Endodermal cell (in vitro differentiated cells): ENCODE measurements at places on chromosomes 12 and 14.

DNA sequence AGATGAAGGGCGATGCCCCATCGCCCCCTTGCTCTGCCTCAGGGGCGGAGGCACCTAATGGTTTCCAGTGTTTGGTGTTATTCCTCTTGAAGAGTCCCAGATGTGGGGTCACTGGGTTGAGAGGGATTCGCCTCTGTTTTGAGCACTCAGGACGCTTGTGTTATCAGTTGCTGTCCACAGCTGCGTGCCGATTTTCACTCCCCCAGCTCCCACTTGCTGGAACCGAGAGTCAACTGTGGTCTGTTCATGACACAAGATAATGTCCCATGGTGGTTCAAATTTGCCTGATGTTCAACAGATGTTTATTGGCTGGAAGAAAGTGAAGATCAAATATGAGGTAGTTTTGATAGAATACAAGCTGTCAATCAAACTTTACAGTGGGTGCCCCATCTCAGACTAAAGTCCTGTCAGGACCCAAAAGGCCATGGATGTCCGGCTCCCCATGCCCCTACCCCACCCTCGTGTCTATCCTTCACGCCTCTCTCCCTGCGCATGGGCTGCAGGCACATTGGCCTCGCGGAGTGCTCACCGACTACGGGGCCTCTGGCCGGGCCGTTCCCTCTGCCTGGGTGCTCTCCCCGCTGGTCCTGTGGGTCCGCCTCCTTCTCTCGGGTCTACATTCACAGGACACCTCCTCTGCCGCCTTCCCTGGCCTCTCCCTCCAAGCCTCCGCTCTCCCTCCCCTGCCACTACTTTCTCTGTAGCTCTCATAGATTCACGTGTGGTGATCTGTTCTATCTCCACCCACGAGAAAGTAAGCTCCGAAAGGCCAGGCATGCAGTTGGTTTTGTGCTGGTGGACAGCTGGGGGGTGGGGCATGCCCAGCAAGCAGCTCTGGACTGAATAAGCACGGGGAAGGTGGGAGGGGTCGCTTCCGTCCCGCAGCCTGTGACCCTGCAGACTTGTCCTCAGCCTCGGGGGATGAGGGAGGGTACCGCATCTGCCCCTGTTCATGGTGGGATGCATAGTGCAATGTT is 6.8 kb upstream of the TRAF3 start:
- peak; percentile 43 for DNase-seq

GRCh38 chr12:51846911-51847642 is 1.4 kb downstream of the FIGNL2 start:
- peak; percentile 92 for DNase-seq

- peak; percentile 79 for DNase-seq
Observed at GRCh38 chr14:100838493-100839314, 12.8 kb downstream of the MEG3 start.

DNA sequence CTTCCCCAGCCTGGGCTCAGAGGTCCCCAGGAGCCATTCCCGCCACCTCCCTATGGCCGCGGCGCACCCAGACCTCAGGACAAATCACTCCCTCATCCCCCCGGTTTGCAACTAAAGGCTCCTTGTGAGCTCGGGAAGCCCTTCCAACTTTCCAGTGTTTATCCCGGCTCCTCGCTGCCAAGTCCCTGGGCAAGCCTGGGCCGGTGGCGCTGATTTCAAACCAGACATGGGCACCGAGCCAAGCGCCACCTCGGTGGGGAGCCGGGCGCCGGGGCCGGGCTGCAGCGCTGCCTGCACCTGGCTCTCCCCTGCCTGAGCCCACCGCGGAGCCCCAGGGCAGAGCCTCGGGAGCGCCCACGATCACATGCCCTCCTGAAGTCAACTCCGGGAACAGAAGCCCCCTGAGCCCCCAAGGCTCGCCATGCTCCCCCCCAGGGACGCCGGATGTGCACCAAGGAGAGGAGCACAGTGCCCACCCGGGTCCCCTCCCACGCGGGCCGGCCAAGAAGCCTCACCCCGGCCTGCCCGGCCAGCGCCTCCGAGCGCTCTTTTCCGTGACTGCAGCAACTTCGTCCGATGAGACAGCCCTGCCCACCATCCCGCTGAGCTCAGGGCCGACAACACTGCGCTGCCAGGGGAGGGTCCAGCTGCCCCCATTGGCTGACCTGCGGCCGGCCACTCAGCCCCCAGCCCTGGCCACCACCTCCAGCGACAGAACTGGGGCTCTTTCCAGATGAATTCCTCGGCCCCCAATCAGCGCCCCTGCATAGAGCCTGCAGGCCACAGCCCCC is 50.0 kb downstream of the NCOR2 start:
- DNase-seq: no peak

DNA sequence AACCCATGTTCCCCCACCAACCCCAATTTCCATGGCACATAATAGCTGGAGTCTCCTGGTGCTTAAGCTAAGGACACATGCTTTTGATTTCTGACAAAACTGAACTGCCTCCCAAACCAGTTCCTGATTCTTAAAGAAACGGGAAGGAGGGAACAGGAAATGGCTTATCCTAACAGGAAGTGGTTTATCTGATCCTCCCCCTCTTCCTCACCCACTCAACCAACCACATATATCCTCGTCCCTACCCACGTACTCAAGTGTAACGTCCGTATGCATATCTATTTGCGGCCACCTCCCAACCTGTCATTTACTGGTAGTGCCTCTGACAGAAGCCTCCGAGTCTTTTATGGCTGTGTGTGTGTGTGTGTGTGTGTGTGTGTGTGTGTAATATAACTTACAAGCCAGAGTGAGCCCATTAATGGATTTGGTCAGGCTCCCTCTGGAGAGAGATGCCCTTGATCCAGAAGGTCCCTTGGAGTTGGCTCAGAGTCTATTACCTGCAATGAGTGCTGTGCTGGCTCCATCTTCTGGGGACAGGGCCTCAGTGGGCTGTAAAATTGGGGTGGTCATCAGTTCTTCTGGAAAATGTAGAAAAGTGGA is 7.7 kb downstream of the DAZAP2 start:
- DNase-seq: peak; percentile 55

GRCh38 chr14:105883066-105884005 is 357.0 kb downstream of the TMEM121 start:
- DNase-seq: peak; percentile 10

GRCh38 chr14:53523226-53523625 is 370.1 kb upstream of the DDHD1 start:
- DNase-seq: no peak

DNA sequence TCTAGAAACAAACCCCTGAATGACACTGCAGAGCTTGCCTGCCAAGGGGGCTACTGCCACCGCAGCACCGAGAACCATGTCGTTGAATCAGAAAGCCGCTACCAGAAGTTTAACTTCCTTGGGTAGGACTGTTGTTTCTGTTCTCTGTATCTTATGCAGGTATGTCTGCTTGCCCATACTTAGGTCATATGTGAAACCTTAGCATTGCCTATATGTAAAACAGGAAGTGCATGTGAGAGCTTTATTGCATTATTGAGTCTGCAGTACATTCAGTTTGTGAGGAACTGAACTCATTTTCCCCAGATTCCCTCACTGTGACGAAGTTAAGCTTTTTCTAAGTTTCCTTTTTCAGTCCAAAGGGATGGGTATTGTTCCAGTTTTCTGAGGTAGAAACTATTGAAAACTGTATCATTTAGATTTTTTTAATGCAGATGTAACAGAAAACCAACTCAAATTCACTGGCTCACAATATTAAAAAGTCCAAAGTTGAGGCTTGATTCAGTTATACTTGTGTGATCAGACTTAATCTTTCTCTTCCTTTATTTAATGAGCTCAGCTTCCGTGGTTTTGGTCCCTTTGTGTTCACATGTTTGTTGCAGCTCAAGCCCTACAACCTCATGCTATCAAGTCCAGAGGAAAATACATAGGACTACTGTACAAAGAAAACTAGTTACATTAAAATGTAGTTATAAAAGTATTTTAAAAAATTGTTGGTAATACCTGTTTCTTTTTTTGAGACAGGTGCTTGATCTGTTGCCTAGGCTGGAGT is 6.9 kb downstream of the FBXO34 start:
- DNase-seq: no peak

- DNase-seq: no peak
Observed at GRCh38 chr14:25007832-25008231, 42.1 kb downstream of the STXBP6 start.

GRCh38 chr12:13002301-13003097 is 2.4 kb upstream of the HEBP1 start:
- DNase-seq: no peak

DNA sequence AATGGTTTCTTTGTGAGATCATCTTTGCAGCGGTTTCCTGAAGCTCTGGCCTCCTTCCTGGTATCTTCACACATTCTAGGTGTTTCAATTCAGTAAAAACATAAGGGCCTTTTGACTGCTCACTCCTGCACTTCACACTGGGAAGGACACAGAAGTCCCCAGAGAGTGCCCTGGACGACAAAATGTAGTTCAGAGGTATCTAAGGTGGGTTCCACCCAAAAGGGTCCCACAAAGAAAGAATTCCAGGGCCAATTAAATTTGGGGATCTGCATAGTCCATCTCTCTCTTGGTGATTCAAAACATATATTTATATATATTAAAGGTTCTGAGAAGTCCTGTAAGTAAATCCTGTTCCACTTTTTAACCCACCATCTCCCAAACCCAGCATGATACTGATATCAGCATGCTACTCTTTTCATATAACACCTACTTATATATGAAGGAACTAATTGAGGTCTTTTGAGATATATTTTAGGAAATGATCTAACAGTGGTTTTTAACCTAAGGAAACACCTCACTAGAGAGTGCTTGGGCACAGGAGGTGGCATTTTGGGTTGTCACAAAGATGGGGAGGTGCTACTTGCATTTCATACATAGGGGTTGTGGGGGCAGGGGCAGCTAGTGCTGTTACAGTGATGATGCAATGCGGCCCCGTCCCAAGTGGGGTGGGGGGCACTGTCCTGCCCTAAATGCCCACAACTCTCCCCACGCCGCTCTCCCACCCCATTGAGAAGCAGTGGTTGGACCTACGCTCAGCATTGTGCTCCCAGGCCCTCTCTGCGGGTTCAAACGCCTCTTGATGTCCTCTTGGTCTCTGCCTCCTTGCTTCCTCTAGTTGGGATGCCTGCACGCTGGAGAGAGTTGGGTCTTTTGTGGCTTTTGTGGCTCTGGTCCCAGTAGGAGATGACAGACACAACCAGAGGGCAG is 109.4 kb downstream of the ARF6 start:
- DNase-seq: peak; percentile 55

GRCh38 chr14:61625165-61625564 is 70.1 kb upstream of the HIF1A start:
- no peak for DNase-seq

- DNase-seq: no peak
Observed at GRCh38 chr12:58242796-58243630, 301.6 kb downstream of the ATP23 start.

- DNase-seq: no peak
Observed at GRCh38 chr12:116174006-116174405, 103.5 kb downstream of the MED13L start.

DNA sequence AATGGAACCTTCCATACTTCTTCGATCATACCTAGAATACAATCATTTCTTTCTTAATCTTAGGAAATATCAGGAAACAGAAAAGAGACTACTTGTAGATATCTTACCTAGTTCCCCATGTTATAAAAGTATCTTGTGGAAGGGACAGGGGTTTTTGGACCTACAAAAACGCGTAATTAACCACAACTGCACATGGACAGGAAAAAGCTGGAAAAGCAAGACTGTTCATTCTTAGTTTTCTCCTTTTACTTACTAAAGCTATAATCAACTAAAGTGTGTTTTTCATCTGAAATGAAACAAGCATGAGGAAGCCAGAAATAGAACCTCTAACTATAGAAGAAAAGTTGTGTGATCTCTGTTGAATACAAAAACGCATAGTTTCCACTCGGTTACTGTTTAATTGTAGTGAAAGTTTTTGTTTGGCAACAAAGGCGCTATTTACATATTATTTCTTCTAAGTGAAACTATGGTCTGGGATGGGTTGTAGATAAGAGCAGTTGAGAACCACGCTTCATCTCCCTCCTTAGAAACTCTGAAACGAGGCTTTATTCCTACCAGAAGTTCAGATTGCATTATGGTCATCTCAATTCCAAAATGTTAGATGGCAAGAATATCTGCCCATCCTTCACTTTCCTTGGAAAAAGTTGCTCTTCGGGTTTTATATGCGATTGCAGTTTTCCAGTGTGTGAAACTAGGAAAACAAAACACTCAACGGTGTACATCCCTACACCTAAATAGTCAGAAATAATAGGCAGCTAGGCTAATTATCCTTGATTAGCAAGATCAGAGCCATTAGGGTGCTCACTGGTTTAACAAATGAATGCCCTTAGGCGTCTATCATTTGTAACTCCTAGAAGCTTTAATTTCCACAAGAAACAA is 1.1 kb downstream of the BCAT1 start:
- no peak for DNase-seq

DNA sequence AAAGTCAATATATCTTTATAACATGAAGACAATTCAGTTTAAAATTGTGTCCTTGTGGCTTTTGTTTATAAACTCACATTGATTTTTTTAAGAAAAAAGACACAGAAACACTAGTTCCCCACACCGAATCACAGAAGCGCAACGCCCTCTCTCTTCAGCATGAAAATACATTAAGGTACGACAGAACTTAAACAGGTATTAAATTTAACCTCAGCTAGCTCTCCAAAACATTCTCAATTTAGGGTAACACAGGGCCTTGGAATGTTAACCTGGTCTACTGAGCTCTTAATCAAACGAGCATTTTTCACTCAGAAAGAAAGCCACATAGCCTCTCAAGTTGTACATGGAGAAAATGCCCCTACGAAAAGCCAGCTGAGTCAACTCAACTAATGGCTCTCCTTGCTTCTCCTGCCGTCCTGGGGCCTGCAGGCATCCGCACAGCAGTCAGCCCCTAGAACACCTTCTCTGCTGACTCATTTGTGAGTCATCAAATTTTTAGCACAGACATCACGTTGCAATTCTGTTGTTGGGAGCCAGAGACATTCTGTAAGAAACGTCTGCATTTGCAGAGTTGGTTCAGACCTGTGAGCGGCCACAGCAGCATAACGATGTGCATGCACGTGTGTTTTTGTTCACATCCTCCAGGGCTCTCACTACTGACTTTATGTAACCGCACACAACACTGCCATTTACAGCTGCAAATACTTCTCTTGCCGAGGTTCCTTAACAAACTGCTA is 141.6 kb downstream of the ITPR2 start:
- peak; percentile 87 for DNase-seq

DNA sequence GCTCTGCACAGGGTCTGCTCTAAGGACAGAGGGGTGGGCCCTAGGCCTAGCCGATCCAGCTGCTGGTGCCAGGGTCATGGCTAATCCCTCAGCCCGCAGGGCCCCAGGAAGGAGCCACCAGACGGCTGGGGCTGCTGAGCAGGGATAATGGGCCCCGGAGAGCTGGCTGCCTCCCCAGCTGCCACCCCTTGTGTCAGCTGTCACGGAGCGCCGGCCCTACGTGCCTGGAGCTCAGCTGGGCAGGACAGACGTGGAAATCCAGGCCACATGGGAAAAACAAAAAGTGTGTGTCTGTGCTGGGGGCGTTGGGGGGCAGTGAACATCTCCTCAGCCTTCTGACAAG is 36.2 kb downstream of the CHGA start:
- DNase-seq: no peak
